ENCODE measurements at places on chromosomes 11 and 22.
A peak's percentile ranks its signal among the peaks of the same experiment; 100 is the strongest.

DNA sequence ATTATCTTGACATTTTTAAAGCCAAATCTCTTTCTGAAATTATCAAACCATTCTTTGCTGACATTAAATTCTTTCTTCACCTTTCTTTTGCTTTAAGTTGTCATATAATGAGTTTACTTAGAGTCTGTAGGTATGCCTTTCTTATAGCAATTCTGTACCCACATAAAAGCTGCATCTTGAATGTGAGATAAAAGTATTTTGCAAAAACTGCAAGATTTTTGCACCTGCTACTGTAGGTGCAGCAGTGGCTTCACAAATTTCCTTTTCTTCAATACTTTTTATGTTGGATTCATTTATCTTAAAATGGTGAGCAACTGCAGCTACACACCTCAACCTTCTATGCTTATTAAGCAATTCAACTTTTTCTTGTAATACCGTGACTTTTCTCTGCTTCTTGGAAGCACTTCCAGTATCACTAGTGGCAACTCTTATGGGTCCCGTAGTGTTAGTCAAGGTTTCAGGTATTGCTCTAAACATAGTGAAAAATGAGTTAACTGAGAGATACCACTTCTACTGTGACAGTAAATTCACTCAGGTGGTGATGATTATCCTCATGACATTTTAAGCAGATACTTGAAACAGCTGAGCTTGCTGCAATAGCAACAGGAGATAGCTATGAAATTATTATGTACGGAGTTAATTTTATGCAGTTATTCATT lies 18.8 kb downstream of the ZFP91 start:
- DNase-seq = no peak

DNA sequence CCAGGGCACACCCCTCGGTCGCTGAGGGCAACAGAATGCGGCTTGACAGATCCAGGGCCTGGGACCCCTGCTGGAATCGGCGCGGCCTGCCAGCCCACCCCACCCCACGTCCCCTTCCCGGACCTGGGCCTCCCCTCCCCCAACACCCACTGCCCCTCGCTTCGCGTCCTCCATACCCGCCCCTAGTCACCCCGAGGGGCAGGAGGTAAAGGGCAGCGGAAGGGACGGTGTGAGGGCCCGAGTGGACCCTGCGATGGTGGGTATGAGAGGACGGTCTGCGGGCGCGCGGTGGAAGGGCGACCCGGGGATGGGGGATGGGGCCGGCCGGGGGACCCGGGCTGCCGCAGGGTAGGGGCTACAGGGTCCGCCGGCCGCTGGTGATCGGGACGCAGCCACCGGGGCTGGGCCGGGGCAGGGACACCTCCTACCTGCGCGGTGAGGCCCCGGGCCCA lies 311 bp downstream of the APBB1 start:
- DNase-seq = peak; percentile 10

DNA sequence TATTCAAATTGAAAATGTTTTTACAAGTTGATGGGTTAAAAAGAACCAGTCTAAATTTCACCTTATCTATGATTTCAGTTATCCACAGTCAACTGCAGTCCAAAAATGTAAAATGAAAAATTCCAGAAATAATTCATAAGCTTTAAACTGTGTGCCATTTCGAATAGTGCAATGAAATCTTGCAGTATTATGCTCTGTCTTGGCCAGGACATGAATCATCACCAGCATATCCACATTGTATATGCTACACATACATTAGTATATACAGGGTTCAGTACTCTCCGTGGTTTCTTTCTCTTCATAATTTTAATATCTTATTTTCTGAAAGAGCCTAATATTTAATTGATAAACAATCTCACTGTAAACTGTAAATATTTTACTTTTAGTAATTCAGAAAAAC lies 45.9 kb downstream of the ARHGAP32 start:
- DNase-seq = no peak

DNA sequence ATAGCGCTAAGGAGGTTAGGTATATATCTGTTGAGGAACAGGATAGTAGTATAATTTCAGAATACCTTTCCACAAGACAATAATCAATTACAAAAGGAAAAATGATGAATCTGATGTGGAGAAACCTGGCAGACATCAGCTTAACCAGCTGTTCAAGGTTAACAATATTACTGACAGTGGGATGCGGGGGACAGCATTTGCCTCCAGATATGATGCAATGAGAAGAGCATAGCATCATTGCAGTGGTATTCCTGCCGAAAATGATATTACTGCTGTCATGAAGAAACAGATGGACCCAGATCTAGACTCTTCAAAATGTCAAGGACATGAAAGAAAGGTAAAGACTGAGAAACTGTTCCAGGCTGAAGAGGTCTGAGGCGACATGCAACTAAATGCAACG lies 49.7 kb downstream of the RBFOX2 start:
- no peak for DNase-seq

- no peak for DNase-seq
These were observed 409.5 kb downstream of the MIAT start for GRCh38 chr22:27066856-27067255.

- DNase-seq = no peak
These were observed 517.9 kb downstream of the TBC1D22A start for GRCh38 chr22:47280301-47280700.

- no peak for DNase-seq
These were observed 221.8 kb downstream of the DDX10 start for GRCh38 chr11:108886660-108887009.

GRCh38 chr11:47270331-47271271 lies 668 bp downstream of the MADD start:
- DNase-seq = no peak

DNA sequence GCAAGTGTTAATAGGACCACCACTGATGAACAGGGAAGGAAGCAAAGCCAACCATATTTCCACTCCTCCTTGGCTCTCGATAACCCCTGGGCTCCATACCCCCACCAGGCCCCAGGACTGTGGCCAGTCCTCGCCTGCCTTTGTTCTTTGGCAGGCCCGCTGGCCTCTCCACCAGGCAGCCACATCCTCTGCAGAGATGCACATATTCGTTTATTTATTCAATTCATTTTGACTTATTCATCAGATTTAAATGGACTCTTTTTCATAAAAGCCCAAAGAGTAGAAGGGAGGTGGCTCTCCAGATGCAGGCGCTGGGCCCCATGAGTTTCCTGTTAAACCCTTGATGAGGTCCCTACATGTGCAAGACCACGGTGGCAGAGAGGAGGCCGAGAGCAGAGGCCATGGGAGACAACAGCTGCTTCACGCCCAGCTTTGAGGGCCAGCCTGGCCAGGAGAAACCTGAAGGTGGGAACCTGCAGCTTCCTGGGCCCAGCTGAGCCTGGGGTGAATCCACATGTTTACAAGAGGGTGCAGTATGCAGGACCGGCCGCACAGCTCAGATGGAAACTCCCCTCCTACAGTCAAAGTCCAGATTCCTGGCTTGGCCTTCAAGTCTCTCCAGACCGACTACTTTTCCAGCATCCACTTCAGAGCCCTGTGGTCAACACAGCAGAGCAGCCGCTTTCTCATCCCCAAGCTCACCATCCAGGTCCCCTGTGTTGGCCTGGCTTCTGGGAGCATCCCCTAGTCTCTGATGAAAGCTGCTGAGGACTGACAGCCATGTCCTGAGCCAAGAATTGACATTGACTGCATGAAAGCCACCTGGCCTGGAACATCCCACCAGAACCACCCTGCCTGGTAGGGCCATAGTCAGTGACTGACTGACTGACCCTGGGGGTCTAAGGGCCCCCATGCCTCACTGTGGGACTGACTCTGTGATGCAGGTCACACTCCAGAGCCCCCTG lies 39.7 kb upstream of the CCND1 start:
- DNase-seq = no peak

GRCh38 chr11:34192481-34193401 lies 87.3 kb downstream of the NAT10 start:
- DNase-seq = no peak

- DNase-seq = no peak
These were observed 847 bp upstream of the NDUFA6 start for GRCh38 chr22:42091455-42091782.

DNA sequence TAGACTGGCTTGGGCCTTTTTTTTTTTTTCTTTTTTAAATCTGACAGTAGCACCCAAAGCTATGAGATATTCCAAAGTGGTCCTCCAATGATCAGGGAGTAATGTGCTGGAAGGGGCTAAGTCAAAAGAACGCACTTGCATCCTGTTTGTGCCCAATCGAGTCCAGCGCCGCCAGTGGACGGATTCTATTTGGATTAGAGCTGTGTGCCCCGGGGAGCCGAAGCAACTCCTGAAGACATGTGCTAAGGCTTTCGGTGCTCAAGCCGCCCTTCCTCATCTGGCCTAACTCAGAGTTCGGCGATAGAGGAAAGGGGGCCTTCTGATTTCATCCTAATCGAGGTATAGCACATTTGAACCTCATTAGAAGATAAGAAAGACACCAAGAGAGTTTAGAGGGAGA lies 147.8 kb upstream of the NECTIN1 start:
- no peak for DNase-seq

- no peak for DNase-seq
These were observed 63.8 kb downstream of the RBX1 start for GRCh38 chr22:41015003-41015402.

DNA sequence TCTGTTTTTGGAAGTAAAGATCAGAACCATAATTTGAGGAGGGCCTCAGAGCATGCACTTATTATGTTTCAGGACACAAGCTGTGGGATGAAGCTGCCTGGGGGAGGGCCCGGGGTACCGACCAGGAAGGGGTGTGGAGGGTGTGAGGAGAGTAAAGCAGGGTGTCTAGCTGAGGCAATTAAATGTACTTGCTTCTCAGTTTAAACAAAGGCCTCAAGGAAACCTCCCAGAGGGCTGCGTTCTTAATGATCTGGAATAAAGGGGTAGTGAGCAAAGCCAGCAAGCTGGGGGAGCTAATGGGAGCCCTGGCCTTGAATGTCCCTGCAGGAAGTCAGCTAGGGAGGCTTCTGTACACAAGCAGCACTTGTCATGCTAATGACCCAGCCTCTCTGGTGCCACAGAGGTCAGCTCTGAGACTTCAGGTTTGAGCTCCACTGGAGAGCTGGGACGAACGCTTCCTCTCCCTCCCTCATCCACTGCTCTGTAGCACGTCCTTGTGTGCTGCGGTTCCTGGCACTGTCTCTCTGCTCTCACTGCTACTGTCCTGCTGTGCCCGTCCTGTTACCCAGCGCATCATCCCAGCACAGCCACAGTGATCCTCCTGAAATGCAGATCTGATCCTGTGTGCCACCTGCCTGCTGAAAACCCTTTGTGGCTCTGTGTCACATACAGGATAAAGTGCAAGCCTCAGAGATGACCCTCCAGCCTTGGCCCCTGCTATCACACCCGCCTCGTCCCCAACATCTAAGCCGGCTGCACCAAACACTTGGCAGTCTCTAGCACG lies 159.7 kb downstream of the DBX1 start:
- peak; percentile 42 for DNase-seq

DNA sequence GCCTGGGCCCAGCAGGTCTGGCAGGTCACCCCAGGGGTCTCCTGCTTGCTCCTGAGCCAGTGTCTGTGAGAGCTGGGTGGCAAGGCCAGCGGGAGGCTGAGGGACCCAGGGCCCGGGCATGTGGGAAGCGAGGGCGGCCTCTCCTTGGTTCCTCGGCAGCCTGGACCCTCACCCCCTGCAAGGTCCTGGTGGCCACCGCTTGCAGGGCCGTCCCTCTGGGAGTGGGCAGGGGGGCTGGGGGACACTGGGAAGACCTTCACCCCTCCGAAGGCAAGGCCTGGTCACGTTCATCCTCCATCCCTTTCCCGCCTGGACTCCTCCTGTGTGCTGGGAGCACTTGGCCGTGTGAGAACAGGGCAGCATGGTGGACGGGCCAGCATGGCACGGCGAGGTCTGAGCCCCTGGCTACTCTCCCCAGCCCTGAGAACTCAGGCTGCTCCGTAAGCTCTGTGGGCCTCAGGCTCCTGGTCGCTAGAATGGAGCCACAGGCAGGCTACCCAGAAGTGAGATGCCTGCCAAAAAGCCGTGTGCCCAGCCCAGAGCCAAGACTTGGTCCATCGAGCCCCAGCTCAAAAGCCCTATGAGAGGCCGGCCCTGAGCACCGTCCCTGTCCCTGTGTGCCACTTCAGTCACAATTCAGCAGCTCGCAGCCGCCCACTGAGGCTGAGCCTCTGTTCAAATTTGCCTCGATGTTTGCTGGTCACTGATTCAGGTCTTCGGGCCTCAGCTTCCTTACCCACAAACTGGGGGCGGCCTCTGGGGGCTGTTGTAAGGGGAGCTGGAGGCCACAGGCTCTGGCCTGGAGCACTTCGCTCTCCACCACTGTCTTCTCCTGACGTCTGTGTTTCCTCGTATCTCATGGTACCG lies 45.0 kb downstream of the IGLL1 start:
- DNase-seq = no peak

DNA sequence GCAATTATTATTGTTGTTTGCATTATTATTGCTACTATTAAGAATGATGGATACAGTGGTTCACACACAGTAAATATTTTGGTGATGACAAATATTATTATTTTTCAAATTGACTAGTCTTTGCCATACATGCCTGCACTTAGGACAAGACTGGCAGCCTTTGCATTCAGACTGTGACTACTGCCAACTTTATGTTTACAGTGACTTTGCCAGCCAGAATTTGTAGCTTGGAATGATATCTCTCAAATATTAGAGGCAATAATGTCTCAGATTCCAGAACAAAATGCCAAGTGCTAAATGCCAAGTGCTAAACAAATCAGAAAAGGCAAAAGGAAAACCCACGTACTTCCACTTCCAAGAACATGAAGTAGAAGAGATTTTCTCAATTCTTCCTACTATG lies 823.1 kb downstream of the DLG2 start:
- DNase-seq = no peak

DNA sequence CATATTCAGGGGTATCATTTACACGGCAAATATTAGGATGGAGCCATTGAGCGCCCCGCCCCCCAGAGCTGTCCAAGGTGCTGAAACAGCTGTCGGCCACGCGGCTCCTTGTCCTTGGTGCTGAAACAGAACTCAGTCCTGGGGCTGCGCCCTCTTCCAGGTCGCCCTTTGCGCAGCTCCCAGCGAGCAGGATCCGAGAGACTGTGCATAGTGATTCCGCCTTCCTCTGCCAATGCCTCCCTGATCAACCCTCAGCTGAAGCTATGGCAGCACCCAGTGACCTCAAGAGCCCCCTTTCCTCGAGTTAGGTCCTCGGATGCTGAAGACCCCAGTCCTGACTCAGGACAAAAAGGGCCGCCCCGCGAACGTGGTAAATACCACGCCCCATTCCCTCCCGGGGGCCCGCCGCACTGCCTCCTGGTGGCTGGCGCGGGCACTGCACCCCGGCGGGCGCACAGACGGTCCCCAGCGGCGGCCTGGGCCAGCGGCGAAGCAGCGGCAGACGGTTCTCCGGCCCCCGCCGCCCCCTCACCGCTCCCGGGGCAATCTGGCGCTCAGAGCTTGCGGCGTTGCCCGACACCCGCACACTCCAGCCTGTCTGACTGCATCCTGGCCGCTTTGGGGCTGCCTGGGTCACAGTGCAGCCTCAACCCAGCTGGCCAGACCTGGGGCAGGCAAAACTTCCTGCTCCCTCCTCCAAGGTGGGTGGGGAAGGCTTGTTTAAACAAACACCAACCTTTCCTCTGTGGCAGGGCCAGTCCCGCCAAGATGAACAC lies 13.4 kb downstream of the SYT7 start:
- DNase-seq = no peak

All from NCI-H2107 (cell line).